ENCODE measurements at places on chromosomes 13 and 19. TPM values are rescaled to one million over a fixed set of nuclear protein-coding genes. Genes with fewer than 3 reads are reported as not detected.

SYNE4 gene
- not detected for total RNA-seq

ZNF878 gene
- total RNA-seq, result 0.38 TPM

SIAH3 gene
- total RNA-seq, result not detected

GRCh38 chr19:6109947-6110346 lies 353 bp downstream of the RFX2 start:
- DNase-seq, result no peak

GRCh38 chr13:110238818-110239195 lies 68.2 kb downstream of the COL4A1 start:
- no peak for DNase-seq

DNA sequence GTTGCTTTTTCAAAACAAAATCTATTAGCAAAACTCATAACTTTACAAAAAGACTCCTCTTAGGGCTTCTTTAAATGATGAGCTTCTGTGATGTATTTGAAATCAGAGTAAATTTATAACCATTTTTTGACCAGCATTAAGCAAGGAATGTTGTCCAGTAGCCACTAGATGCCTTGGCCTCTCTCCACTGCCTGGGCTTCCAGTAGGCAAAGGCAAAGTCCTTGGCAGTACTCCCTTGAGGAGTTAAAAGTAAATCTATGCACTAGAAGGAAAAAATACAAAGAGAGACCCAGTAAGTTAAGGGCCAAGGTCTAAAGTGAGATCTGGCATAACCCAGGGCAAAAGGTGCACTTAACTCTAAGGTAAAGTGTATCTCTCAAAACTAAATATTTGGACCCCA lies 9.5 kb downstream of the SERPINE3 start:
- DNase-seq, result no peak

- no peak for DNase-seq
These were observed 101.9 kb downstream of the KLF12 start for GRCh38 chr13:74032325-74032724.

Measured in LHCN-M2 (cell line).